ENCODE measurements at places on chromosomes 2 and 18. TPM values are rescaled to one million over a fixed set of nuclear protein-coding genes. Genes with fewer than 3 reads are reported as not detected.

The TBR1 gene
- total RNA-seq: 0.27 TPM

The ITGA4 gene
- 57.9 TPM for total RNA-seq

The TACR1 gene
- total RNA-seq: 1.8 TPM

The DOK6 gene
- total RNA-seq: 13.8 TPM

The FASTKD1 gene
- 56.5 TPM for total RNA-seq

The NT5C1B gene
- 0.38 TPM for total RNA-seq

The G6PC2 gene
- not detected for total RNA-seq

The PDE1A gene
- total RNA-seq: 7.6 TPM

The RTP5 gene
- 0.54 TPM for total RNA-seq

The GALR1 gene
- total RNA-seq: 0.22 TPM

The CPLX4 gene
- total RNA-seq: 1.2 TPM

The YWHAQ gene
- total RNA-seq: 308 TPM

The TRIM43B gene
- total RNA-seq: not detected

The GPR35 gene
- 1.5 TPM for total RNA-seq

The ANKRD36 gene
- 71.2 TPM for total RNA-seq

The VWA3B gene
- total RNA-seq: 2.1 TPM

The MSH2 gene
- 52.2 TPM for total RNA-seq

The CRYBA2 gene
- 0.87 TPM for total RNA-seq

The L3MBTL4 gene
- 0.50 TPM for total RNA-seq

The GPBAR1 gene
- total RNA-seq: 1.1 TPM

The DSC2 gene
- 4.1 TPM for total RNA-seq
